ENCODE measurements at places on chromosomes 12 and 14.
A peak's percentile ranks its signal among the peaks of the same experiment; 100 is the strongest.

DNA sequence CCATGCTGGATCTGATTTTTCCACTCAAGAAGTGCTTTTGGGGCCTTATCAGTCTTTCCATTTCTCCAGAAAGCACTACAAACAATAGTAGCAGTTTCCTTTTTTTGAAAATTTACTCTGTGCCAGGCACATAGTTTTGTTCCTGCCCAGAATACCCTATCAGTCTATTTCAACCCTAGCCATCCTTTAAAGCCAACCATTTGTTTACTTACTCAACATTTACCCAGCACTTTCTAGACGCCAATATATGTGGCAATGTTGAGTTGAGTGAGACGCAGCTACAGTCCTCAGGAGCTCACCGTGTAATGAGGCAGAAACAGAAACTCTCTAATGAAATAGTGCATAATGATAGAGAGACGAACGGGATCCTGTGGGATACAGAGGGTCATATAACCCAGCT, 32.9 kb upstream of the CHST11 start:
- no peak for DNase-seq

- DNase-seq = no peak
Measured at GRCh38 chr12:118166946-118167345, 31.0 kb downstream of the PEBP1 start.

DNA sequence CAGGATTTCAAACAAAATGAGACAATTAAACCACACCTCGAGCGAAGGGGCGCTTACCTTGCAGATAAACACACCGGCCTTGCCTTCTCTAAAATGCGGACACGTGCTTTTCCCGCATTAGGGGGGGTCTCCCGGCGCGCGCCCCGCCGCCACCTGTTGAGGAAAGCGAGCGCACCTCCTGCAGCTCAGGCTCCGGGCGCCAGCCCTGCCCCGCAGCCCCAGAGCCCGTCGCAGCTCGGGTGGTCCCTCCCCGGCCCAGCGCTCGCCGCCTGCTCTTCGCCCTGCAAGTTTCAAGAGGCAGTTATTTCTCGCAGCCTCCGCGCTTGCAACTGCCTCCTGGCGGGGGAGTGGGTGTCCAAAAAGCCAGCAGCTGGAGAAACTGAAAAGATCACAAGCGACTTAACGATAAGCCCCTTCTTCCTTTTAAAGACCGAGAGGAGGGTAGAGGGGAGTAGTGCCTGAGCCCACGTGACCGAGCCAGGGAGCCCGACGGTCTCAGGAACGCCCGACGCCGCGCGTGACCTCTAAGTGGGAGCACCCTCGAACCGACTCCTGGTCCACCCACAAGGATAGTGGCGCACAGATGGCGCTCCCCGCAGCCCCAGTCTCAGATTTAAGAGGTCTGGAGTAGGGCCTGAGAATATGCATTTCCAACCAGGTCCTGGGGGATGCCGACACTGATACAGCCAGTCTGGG, at the start of gene ESR2:
Gene ESR2 (minus strand): TSS at position 396 of the 696 bp plus-strand sequence. CDS start 11,386 bp downstream, outside the sequence.
- DNase-seq = peak; percentile 25

GRCh38 chr12:92539976-92540781, 162.6 kb upstream of the PLEKHG7 start:
- DNase-seq = no peak

DNA sequence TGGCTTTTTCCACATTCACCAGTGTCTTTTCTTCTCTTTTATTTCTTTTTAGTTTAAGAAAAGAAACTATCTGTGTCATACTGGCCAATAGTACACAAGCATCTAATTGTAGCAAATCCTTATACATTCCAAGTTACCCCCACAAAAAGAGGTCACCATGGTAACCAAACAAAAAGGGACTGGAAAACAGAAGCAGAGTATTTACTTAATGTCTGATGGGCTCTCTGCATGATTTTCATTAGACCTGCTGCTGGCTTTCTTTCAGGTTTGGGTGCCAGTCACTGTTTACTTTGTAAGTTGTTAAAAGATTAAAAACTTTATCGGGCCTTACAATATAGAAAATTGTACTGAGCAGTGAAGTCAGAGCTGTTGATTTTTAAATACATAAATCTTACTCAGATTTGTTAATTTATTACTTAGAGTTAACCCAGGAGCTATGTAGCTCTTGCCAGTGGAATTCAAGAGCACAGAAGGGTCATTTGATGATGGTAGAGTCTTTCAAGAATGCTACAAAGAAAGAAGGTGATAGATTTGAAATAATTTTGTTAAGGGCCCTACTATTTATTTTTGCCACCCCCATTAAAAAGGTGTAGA, 123.9 kb downstream of the BRMS1L start:
- no peak for DNase-seq

- DNase-seq = no peak
Measured at GRCh38 chr12:6772726-6773589, 638 bp downstream of the LAG3 start.

- no peak for DNase-seq
Measured at GRCh38 chr14:93186956-93187355, 1.8 kb downstream of the LYSET start.

- DNase-seq = no peak
Measured at GRCh38 chr12:64232196-64232595, 10.1 kb upstream of the KICS2 start.

Data from activated CD8-positive, alpha-beta memory T cell treated with anti-CD3 and anti-CD28 coated beads, Interleukin-2, amount 50 U/mL, for 4 hours (primary cell).